ENCODE measurements at places on chromosomes 12 and 14.
A peak's percentile ranks its signal among the peaks of the same experiment; 100 is the strongest.

- no peak for DNase-seq
These were observed 32.4 kb downstream of the CCDC177 start for GRCh38 chr14:69542311-69542710.

DNA sequence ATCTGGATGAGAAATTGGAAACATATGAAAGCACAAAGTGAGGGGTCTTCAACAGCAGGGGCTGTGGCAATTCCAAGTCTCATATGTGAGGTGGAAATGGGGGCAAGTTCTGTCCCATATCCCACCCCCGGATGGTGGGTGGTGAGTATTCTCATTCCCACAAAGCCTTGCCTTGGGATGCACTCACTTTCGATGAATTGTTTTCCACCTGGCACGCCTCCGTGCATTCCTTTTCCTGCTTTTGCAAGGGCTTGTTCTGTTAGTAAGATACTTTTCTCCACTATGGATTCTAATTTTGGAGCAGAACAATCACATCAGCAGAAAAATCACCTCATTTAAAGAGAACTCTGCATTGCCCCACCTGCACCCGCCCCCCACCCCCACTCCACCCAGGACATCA, 3.1 kb downstream of the LACRT start:
- DNase-seq = no peak

DNA sequence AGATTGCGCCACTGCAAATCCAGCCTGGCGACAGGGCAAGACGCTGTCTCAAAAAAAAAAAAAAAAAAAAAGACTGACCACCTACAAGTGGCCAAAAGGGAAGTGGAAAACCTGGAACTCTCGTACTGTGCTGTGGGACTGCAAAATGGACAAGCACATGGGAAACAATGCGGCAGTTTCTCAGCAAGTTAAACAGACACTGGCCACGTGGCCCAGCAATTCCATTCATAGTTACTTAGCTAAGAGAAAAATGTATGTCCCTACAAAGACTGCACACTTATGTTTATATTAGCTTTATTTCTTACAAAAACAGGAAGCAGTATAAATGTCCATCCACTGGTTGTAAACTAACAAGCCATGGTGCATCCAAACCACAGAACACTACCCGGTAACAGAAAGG, 5.6 kb downstream of the CHFR start:
- DNase-seq = no peak

GRCh38 chr12:8559676-8560075, 19.0 kb upstream of the CLEC4E start:
- peak; percentile 50 for DNase-seq

- DNase-seq = no peak
These were observed 6.5 kb downstream of the JDP2 start for GRCh38 chr14:75434138-75434889.

GRCh38 chr12:62711631-62712241, 223.2 kb downstream of the PPM1H start:
- DNase-seq = no peak

DNA sequence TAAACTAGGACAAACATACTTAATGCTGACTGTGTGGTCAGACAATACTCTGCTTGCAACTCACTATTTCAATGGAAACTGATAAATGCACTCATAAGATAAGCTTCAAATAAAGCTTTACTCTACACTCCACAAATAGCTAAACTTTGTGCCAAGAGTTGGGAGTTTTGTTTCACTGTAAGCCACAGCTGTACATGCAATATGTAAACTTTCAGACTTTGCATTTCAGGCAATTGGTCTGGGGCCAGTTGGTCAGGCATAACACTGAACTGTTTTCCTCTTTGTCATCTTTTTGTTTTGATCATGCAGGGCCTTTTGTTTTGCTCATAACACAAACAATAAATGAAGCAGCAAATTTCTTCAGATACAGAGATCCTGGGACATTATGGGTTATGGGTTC, 426.2 kb downstream of the IPO8 start:
- DNase-seq = no peak

DNA sequence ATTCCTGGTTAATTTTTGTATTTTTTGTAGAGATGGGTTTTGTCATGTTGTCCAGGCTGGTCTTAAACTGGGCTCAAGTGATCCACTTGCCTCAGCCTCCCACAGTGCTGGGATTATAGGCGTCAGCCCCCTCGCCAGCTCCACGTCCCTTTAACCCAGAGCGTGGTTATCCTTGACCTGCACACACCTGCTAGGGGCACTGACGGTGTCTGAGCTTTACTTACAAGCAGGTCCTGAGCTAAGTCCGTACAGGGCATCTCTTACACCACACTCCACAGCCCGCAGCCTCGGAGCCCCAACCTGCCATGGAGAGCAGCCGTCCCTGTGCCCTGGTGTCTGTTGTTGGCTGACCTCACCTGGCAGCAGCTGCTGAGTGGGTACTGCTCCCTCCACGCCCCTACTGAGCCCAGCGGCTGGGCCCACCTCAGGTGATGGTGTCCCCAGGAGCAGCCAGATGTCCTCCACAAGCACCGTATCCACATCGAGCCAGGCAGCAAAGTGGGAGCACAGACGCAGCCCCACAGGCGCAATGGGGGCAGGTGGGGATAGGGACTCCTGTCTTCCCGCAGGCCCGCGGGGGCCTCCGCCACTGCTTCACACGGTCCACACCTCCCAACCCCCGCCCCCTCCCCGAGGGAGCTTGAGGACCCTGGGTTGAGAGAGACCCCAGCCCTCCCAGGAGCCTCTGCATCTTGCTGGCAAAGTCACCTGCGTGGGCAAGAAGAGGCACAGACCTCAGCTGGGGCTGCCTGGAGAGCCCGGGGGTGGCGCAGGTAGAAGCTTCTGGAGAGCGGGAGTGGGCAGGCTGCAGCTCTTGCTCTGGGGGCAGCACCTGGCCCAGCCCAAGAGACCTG, 325.4 kb upstream of the SFSWAP start:
- DNase-seq = no peak

- DNase-seq = no peak
These were observed 300.8 kb downstream of the SSPN start for GRCh38 chr12:26496170-26496569.

GRCh38 chr14:25521616-25522015, 471.7 kb upstream of the STXBP6 start:
- DNase-seq = no peak

DNA sequence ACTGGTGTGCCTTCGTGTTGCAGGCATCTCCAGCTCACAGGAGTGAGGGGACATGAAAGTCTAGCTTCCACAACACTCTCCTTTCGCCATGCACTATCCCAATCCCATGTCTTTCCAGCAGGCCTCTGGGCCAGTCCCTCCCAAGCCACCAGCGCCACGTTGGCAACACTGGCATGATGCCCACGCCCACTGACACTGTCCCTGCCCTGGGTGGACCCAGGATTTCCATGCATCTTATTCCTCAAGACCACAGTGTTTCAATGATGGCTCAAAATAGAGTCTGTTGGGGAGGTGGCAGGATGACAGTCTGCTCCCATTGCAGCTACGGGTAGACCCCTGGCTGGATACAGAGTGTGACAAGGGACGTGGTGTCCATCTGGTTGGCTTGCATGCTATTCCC, 2.3 kb downstream of the SP7 start:
- no peak for DNase-seq

GRCh38 chr12:95085612-95086011, 12.2 kb upstream of the NR2C1 start:
- DNase-seq = no peak

GRCh38 chr12:51217968-51218606, at the start of gene POU6F1:
TSS of gene POU6F1 (minus strand) at chr12:51218062. CDS start at chr12:51206836, 11,226 bp downstream.
- peak; percentile 92 for DNase-seq

DNA sequence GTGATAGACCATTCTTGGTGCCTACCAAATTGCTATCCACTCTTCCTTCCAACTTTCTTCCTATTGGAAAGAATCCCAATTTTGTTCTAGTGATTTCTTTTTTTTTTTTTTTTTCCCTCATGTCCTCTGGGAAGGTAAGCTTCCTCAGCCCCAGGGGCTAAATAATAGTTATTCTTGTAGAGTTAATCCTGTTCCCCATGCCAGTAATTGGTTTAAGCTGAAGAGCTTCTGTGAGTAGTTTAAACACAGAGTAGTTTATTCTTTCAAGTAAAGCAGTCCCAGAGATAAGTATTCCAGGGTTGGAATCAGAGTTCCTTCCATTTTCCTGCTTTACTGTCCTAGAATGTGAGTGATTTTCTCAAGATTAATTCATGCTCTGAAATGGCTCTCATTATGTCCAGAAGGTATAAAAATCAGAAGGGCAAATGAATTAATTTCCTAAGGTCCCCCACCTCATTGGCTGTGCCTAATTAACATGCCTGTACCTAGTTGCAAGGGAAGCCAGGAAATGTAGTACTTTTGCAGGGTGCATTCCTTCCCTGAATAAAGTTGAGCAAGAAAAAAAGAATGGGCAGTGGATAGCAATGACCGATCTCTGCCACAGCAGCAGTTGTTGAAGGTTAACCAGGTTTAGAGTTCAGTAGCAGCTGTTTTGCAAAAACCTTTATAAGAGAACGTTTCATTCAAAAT, 97.8 kb downstream of the PLEKHA5 start:
- no peak for DNase-seq

- DNase-seq = peak; percentile 76
These were observed 41.8 kb downstream of the SMOC1 start for GRCh38 chr14:69921052-69921451.

DNA sequence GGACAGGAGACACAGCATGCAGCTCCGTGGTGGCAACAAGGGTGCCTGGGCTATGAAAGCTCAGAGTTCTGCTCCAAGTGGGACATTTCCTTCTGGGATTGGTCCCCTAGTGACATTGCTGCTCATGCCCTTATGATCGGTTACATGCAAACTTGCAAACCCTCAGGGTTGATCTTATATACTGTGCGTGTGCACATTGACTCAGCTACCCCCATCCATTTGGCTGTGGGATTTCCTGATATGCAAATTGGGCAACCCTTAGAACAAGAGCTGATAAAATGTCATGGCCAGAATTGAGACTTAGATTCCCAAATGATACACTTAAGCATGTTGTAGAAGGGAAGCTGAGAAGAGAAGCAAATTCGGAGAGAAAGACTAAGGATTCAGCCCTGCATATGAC, 72.8 kb upstream of the BDKRB2 start:
- DNase-seq = no peak

DNA sequence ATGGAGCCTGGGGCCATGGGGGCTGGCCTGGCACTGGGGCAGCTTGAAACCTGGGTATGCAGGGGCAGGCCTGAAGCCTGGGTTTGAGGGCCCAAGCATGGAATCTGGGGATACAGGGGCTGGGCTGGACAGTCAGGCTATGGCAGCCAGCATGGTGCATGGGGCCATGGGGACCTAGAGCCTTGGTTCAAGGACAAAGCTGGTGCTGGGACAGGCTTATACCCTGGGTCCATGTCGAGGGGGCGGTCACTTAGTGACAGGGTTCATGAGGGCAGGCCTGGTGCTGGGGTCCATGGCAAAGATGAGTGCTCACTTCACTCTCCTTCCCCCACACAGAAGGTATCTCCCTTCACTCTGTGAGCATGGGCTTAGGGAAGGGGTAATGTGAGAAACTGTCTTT, 116.2 kb downstream of the BBS10 start:
- no peak for DNase-seq

- no peak for DNase-seq
These were observed 54.8 kb downstream of the NINJ2 start for GRCh38 chr12:608413-608812.

DNA sequence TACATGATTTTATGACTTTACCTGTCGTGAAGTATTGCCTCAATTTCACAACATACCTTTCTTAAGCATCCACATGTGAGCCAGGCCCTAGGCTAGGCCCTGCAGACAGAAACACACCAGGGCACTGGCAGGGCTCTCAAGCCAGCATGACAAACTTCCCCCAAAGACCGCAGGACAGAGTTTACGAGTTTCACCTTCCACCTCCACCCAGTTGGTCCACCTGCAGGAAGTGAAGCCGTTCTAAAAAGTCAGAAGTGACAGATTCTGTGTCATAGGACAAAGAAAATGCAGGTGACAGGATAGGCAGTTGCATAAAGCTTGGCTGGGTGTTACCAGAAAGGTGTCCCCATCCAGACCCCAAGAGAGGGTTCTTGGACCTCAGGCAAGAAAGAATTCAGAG, 382.3 kb downstream of the PCNX1 start:
- DNase-seq = no peak

- no peak for DNase-seq
These were observed 71.9 kb downstream of the RASSF8 start for GRCh38 chr12:26030371-26030770.

DNA sequence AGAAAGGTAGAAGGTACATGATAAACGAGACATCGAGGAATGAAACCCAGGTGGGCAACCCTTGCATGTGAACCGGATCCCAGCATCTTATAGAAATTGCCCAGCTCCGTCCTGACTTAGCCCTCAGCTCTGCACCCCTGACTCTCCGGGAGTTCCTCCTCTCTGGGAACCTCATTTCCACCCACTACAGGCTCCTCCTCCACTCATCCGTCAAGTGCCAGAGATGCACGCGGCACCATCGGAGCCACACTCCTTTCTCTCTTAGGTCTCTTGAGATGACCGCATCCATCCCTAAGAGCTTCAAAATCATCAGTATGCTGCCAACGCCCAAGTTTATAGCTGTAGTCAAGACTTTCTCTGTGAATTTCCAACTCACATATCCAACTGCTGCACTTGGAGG, 84.7 kb downstream of the TTC7B start:
- no peak for DNase-seq

- DNase-seq = peak; percentile 45
These were observed 661.2 kb downstream of the SLC16A7 start for GRCh38 chr12:60257063-60257462.

- no peak for DNase-seq
These were observed 180.9 kb downstream of the CHST11 start for GRCh38 chr12:104637604-104638003.

- DNase-seq = no peak
These were observed 13.9 kb upstream of the KRR1 start for GRCh38 chr12:75525263-75525662.

GRCh38 chr12:22357531-22357930, 23.0 kb upstream of the ST8SIA1 start:
- no peak for DNase-seq

DNA sequence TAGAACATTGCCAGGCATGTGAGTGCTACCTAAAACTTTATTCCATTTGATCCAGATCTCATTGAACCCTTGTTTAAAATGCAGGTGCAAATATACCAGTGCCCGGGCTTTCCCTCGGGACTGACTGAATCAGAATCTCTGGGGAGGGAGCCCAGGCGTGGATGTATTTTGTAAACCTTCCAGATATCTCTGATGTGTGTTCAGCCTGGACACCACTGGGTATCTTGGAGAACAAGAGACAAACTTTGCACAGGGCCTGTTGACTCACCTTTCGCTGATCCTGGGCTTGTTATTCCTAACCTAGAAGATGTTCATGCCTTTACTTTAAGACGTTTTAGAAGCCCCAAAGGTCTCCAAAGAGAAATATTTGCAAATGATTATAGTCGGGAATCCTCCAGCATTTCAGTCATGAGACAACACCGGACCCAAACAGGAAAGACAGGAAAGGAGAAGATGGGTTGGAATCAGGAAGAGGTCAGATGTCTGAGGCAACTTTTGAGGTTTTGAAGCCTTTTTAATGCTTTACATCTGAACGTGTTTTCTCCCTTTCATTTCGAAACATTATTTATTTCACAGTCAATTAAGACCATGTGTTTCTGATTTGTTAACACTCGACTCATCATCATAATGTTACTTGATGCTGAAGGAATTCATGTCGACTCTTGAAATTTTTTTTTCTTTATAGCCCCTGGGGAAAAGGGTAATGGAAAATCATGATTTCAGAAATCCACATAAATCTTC, 118.6 kb downstream of the PLXNC1 start:
- DNase-seq = no peak

All from urothelium cell line (cell line).